B cell (primary cell): ENCODE measurements at places on chromosomes 6 and 20. TPM values are rescaled to one million over a fixed set of nuclear protein-coding genes. Genes with fewer than 3 reads are reported as not detected.

VNN1 gene
- 0.03 and 0.04 TPM in 2 replicates for polyA plus RNA-seq

- no peak for DNase-seq
Measured at GRCh38 chr6:165110860-165111259, 198.5 kb downstream of the C6orf118 start.

DNA sequence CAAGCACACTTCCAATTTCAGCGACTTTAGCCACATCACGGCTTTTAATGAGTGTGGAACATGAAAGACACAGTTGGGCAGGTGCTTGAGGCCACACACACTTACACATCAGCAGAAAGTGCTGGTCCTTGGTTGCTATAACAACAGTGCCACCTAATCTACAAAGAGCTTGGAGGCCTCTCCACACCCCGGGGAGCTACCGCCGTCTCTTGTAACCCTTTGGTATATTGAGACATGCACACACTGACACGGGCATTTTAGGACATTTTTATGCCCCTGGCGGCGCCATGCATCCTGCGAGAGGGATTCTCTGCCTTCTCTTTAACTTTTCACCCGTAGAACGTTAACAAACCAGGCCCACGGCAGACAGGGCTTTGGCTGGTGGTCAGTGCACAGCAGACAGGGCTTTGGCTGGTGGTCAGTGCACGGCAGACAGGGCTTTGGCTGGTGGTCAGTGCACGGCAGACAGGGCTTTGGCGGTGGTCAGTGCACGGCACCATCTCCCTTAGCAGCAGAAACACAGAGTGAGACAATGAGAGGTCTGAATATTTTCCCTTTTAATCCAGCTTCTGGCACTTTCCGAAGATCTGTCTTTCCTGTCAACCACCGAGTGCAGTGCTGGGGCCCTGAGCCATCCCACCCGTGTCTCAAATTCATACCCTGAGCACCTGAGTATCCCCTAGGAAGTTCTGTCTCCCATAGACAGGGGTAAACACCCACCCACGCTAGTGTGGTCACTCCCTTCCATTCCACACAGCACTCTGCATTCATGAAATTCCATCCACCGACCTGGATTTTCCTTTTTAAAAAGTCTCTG is 116.6 kb upstream of the RPS6KA2 start:
- no peak for DNase-seq

DNA sequence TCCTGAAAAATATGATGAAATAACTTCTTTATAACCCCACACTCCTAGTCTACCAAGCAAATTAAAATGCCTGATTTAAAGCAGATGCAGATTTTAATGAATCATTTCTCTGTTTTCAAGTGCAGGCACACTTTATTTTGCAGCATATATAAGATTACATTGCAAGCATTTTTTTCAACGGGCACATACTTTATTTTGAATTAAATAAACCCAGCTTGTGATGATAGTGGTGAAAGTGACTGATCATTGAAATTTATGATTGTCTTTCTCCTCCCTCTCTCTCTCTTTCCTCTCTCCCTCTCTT is 12.2 kb upstream of the MOXD1 start:
- no peak for DNase-seq

SLC22A1 gene
- polyA plus RNA-seq = 0.17 and 0.18 TPM in 2 replicates

DNA sequence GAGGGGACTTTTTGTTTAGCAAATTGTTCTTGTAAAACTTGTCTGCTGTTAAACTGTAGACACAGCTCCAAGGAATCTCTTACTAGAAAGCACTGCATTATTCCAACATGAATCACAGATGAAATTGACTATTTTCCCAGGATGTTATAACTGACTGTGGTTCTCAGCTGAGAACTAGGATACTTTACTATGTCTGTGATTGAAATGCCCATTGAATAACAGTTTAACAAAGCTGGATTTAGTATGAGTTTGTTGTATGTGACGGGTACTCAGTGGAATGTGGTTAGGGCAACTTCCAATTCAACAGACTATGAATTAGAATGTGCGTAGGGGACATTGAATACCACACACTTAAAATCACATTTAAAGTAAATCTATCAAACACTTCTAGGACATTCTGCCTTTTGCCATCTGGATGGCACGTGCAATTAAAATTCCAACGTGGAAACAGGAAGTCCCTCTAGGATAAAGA is 193.4 kb upstream of the PREP start:
- DNase-seq = no peak

GRCh38 chr20:45833883-45834796 is 541 bp downstream of the SNX21 start:
- peak; percentile 60 for DNase-seq

FABP7 gene
- not detected in 2 replicates for polyA plus RNA-seq

DNA sequence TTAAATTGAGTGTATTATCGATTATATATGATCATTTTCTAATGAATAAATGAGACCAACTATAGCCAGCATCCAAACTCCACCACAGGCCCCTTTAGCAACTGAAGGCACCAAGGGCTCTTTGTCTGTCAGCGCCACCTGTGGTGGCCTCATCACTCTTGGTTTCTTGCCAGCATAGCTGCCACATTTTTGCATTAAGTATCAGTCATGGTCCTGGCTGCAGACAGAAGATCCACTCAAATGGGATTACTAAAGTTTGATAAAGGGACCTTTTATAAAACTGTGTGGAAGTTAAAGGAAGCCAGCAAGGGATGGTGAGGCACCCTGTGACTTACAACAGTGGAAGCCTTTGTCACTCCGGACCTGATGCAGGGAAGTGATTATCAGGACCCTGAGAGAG is 162.9 kb downstream of the C6orf118 start:
- no peak for DNase-seq

OPRM1 gene
- not detected in 2 replicates for polyA plus RNA-seq

AVP gene
- polyA plus RNA-seq = not detected in 2 replicates

FAM83B gene
- not detected in 2 replicates for polyA plus RNA-seq

- DNase-seq = no peak
Measured at GRCh38 chr6:106574741-106575458, 54.4 kb downstream of the RTN4IP1 start.

- DNase-seq = no peak
Measured at GRCh38 chr20:54179946-54180345, 6.2 kb upstream of the CYP24A1 start.

DNA sequence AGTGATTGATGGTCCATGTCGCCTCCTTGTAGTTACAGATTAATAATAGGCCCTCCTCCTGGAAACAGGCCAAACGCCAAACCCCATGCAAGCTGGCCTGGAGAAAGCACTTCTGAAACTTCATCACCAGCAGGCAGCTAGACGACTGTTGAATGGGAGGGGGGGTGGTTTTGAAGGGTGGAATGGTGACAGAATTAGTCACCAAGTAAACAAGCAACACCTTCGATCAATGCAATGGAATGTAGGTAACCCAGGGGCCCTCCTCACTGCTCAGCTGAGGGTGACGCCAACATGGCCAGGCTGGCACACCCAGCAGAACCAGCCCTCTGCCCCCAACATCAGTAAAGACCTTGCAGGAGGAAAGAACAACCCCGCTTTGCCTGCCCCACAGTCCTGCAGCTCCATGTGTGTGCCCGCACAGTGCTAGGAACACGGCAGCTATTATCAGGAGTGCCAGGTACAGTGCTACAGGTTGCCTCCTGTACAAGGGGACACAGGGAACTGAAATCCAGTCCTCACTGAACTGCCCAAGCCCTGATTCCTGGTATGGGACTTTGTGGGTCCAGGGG is 2.7 kb downstream of the BCAS1 start:
- DNase-seq = no peak

- no peak for DNase-seq
Measured at GRCh38 chr6:169269180-169270076, 15.8 kb upstream of the THBS2 start.

DNA sequence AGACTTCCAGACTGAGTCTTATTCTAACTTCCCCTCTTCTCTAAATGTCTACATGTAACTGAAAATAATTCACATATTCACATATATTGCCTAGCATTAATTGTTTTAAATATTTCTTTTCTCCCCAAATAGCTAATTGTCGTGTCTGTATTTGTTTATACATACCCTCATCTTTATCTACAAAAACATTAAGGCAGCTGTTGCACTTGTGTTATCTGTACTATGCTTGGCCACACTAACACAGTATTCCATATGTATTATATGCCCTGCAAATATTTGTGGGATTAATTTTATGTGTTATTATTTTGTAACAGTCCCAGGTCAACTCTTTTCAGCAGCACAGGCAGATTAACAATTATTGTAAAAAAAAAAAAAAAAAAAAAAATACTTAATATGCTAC is 11.7 kb downstream of the HDAC2 start:
- DNase-seq = no peak

SLC17A2 gene
- polyA plus RNA-seq = not detected in 2 replicates

- DNase-seq = no peak
Measured at GRCh38 chr20:54346276-54346675, 129.1 kb upstream of the DOK5 start.

- no peak for DNase-seq
Measured at GRCh38 chr20:36112112-36112511, 42.4 kb upstream of the EPB41L1 start.

DNA sequence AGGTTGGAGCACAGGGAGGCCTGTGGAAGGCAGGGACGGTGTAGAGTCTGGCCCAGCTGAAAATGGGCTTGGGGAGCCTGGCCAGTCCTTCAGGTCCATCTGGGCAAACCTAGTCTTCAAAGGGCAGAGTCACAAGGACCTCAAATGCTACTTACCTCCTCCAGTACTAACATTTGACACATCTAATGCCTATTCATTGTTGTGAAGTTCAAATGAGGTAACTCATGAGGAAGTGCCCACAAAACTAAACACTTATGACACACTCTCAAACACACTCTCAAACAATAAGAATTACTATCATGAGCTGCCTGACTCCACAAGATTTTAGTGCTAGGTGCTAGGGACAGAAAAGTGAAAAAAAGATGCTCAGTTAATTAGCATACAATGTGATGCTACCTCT is 27.1 kb downstream of the DAAM2 start:
- no peak for DNase-seq

GRCh38 chr20:51703400-51704287 is 64.5 kb downstream of the ATP9A start:
- no peak for DNase-seq

DNA sequence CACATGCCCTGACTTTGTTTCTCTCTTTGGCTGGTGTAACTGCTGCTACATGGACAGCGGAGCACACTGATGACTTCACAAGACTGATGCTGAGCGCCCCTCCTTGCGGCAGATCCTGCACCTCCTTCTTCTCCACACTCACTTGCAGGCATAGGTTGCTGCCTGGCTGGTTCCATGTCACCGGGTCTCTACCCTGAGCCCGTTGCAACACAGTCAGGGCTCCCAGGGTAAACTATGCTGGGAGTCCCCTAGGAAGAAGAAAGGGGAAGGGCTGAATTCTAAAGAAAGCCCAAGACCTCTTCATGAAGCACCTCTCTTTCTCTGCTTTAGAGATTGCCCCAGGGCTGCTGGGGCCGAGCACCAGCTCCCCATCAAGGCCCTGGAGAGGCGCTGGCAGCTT is 83.3 kb upstream of the DUSP22 start:
- no peak for DNase-seq

HLA-DRB1 gene
- polyA plus RNA-seq = 1,038 and 1,240 TPM in 2 replicates

GRCh38 chr6:83313882-83314281 is 117.0 kb downstream of the ME1 start:
- DNase-seq = no peak
